SJCRH30 (cell line): ENCODE measurements at places on chromosomes 4 and X.

- DNase-seq = no peak
These were observed 94.3 kb downstream of the TEX13A start for GRCh38 chrX:105126201-105126600.

- no peak for DNase-seq
These were observed 24.6 kb downstream of the VSIG4 start for GRCh38 chrX:66015152-66015831.

- DNase-seq = no peak
These were observed 336.4 kb upstream of the NOCT start for GRCh38 chr4:138678985-138679746.

GRCh38 chrX:133661962-133662839 is 246.9 kb upstream of the GPC4 start:
- no peak for DNase-seq

DNA sequence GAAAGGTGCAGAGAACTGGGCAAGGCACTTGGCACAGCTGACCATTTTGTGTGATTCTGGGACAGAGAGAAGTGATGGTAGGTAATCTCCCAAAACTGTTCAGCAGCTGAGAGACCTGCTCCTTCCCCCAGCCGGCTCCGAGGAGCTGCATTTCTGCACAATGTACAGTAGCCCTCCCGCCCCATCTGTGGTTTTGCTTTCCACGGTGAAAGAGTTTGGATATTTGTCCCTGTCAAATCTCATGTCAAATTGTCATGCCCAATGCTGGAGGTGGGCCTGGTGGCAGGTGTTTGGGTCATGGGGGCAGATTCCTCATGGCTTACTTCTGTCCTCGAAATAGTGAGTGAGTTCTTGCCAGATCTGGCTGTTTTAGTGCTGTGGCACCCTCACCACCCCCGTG is 90.5 kb upstream of the CD99 start:
- no peak for DNase-seq
